ENCODE measurements at places on chromosomes 16 and 17. TPM values are rescaled to one million over a fixed set of nuclear protein-coding genes. Genes with fewer than 3 reads are reported as not detected.

DNA sequence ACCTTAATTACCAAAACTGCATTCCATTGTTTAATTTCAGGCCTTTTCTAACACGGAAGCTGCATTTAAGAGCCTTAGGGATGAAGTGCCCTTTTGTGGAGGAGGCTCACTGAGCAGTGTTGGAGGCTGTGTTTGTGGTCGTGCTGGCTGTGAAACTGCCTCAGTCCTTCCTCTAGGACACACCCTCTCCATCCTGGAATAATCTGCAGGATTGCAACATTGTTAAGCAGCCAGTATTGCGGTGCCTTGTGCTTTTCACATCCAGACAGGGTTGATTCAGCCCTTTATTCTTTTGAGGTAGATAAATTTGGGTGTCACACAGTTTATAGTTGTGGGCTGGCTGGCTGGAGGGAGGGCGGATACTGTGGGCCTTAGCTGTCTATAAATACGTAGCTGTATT, 141.6 kb downstream of the CDRT15L2 start:
- no peak for DNase-seq
- no peaks in the 10 kb centered on the region for H3K36me3 ChIP-seq
- no peaks in the 10 kb centered on the region for H3K27me3 ChIP-seq
- H3K4me3 ChIP-seq, result no peak overlapping the region

The NHERF2 gene
- polyA plus RNA-seq, result 157 TPM

The SLFN14 gene
- polyA plus RNA-seq, result not detected

DNA sequence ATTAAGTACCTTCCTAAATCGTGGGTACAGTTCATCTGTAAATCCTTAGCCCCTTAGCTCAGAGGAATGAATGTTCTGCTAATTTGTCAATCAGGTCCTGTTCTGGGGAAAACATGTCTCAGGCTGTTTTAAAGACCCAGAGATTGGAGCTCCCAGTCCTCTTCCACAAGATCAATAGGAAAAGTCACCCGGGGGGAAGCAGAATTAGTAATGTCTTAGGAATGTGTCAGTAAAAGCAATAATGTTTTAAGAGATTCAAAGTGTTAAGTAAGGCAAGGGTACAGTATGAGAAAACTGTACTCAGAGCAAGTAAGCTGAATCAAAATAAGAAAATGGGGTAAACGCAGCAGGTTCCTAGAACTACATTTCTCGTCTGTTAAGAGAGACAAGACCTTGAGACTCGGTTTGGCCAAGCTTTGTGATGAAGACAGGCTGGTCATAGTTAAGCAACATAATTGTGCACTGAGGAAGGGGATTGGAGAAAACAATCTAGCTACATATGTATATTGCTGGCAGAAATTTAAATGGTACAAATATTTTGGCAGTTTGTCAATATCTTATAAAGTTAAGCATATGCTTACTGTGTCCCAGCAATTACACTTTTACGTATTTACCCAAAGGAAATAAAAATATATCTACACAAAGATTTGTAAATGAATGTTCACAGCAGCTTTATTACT, 192.9 kb upstream of the C17orf78 start:
- no peaks in the 10 kb centered on the region for H3K4me1 ChIP-seq
- H3K27me3 ChIP-seq, result no peaks in the 10 kb centered on the region
- no peak overlapping the region for H3K4me3 ChIP-seq
- H3K27ac ChIP-seq, result no peak overlapping the region
- DNase-seq, result no peak
- H3K36me3 ChIP-seq, result peaks cover 59% of the 10 kb centered on the region

- H3K4me1 ChIP-seq, result no peaks in the 10 kb centered on the region
- no peak overlapping the region for H3K27ac ChIP-seq
- H3K36me3 ChIP-seq, result peaks cover 76% of the 10 kb centered on the region
- H3K27me3 ChIP-seq, result no peaks in the 10 kb centered on the region
- DNase-seq, result no peak
These were observed 48.9 kb downstream of the CPD start for GRCh38 chr17:30427611-30428010.

The CIBAR2 gene
- not detected for polyA plus RNA-seq

- no peak for DNase-seq
- no peaks in the 10 kb centered on the region for H3K27me3 ChIP-seq
- H3K36me3 ChIP-seq, result peaks cover 22% of the 10 kb centered on the region
- peak overlapping the region; percentile 98 for H3K4me3 ChIP-seq
These were observed 1.2 kb upstream of the ZC3H18 start for GRCh38 chr16:88568710-88569613.

DNA sequence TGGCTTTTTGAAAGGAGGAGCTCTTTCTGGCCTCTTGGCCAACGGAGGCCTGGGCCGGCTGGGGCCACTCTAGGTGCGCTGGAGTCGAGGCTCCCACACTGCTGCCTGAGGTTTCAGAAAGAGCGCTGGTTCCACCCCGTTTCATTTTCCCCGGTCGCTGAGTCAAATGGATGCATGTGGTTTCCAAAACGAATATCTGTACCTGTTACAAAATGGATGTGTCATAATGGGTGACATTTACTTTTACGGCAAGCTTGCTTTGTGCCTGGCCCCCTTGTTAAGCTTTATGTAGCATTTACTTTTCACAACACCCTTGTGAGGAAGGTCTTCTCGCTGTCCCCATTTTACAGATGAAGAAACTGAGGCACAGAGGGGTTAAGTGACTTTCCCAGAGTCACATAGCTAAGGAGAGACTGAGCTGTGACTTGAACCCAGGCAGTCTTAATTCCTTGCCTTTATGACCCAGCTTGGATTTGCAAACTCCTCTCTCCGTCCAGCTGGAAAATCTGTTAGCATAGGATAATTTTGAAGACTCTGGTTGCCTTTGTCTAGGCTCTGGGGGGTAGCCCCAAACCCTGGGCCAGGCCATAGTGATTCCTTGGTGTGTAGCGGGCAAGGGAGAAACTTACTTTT, 10.6 kb downstream of the KSR1 start:
- DNase-seq, result no peak
- H3K27ac ChIP-seq, result no peak overlapping the region
- no peak overlapping the region for H3K4me3 ChIP-seq
- H3K36me3 ChIP-seq, result no peaks in the 10 kb centered on the region
- H3K4me1 ChIP-seq, result peaks cover 4% of the 10 kb centered on the region
- H3K27me3 ChIP-seq, result no peaks in the 10 kb centered on the region

The NPIPA8 gene
- polyA plus RNA-seq, result 5.7 TPM

The SPNS3 gene
- polyA plus RNA-seq, result 0.61 TPM

All from stomach (tissue), 19 donors.